Lower lobe of right lung (tissue), 2 donors: ENCODE measurements at places on chromosomes 16 and 17.

- DNase-seq = no peak
Measured at GRCh38 chr16:67101311-67102082, 8.2 kb upstream of the PHAF1 start.

DNA sequence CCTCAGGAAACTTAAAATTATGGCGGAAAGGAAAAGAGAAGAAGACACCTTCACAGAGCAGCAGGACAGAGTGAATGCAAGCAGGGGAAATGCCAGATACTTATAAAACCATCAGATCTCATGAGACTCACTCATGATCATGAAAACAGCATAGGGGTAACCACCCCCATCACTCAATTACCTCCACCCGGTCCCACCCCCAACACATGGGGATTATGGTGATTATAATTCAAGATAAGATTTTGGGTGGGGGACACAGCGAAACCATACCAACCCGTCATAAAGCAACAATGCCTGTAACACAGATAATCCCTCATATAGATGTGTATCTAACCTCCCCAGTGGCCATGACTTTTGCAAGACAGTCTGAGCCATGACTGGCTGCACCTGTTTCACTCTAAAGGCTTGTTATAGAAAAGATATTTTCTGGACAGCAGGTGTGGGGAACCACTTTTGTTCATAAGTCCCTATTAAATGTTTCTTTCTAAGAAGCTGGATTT, 7.0 kb upstream of the GSDMA start:
- DNase-seq = no peak

DNA sequence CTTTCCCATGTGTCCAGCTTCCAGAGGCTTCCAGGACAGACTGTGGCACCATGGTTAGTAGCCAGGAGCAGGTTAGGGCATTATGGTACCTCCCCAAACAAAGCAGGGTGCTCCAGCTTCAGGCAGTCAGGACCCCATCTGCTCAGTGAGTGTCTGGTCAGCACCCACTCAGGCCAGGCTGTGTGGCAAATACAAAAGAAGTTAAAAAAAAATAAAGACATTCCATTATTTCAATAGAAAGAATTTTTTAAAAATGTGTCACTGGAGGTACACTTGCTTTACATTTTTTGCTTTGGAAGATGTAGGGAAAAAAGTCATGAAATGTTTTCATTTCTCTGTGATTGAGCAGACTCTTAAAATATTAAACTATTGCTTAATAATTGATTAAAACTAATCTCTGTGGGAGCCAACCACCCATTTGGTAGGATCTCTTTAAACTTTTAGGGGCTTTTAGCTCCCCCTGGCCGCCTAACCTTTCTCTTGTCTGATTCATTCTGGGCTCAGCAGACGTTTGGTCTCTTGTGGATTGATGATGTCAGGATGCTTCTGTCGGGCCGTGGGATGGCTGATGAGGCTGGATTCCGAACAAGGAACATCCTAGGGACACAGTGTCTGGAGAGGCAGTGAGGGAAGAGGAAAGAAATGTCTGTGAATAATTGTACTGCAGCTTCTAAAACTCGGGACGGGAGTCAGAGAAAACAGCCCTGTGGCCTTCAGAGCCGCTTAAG, 28.4 kb upstream of the NPTX1 start:
- DNase-seq = no peak

DNA sequence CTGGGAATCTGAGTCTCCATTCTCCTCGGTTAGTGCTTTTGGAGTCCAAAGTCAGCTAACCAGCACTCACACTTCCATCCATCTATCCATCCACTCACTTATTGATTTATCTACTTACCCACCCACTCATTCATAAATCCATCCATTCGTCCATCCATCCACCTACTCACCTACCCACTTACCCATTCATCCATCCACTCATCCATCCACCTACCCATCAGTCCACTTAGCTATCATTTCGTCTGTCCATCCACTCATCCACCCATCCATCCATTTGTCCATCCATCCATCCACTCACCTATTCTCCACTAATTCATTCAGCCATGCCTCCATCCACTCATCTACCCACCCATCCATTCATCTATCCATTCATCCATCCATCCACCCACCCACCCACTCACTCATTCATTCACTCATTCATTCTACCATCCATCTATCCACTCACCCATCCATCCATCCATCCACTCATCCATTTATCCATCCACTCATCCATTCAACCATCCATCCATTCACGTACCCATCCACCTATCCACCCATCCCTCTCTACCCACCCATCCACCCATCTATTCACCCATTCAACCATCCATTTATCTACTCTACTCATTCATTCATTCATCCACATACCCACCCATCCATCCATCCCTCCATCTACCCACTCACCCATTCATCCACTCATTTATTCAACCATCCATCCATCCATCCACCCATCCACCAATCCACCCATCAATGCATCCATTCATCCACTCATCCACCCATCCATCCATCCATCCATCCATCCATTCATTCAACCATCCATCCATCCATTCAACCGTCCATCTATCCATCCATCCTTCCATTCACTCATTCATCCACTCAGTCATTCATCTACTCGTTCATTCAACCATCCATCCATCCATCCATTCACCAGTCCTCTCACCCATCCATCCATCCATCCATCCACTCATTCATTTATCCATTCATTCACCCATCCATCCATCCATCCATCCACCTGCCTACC, 26.1 kb downstream of the NLRC3 start:
- no peak for DNase-seq

- DNase-seq = no peak
Measured at GRCh38 chr17:83155128-83156121, 76.0 kb downstream of the METRNL start.

DNA sequence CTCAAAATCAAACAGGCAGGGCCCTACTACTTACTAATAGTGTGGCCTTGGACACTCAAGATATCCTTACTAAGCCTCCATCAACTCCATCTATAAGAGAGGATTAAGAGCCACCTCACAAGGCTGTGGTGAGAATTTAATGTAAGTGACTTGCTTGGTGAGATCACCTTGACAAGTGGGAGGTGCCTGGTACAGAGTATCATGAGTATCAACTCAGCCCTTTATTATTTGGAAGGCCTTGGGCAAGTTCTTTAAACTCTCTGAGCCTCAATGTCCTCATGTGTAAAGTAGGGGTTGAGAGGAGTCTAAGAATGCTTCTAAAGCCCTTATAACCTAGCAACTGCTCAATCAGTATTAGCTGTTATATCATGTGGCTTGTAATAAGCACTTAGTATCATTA, 15.0 kb downstream of the THUMPD1 start:
- DNase-seq = no peak

DNA sequence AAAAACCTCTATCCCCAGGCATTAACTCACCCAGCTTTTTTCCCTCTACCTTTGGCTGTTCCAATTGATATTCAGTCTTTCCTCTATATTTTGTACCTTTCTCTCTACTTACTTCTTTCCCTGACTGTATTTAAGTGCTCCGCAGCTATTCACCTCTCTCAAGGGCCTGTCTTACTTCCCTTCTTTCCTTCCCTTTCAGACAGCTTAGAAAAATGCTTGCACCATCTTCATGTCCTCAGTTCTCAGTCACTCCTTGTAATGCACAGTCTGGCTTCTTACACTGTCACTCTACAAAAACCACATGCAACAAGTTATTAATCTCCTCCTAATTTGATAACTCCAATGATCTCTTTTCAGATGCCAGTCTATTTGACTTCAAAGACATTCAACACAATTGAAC, 163.4 kb downstream of the PHKB start:
- DNase-seq = no peak

- DNase-seq = no peak
Measured at GRCh38 chr16:78608305-78608776, 508.9 kb downstream of the WWOX start.

GRCh38 chr16:17068524-17068923, 402.2 kb downstream of the XYLT1 start:
- DNase-seq = no peak

DNA sequence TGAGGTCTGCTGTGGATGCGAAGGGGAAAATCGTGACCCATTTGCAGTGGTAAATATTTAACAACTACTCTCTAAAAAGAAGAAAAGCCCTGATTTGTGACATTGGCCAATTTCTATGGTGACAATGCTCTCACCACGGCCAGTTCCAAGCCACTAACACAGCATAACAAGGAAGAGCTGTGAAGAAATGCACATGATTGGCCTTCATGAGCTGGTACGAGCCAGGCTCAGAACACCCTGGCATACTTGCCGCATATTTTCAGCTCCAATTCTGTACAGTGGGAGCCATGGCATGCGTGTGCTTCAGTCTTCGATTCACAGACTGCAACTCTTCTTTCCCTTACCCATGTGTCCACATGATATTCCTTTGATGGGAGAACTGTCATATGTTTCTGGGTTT, 363.9 kb upstream of the CDH5 start:
- no peak for DNase-seq

DNA sequence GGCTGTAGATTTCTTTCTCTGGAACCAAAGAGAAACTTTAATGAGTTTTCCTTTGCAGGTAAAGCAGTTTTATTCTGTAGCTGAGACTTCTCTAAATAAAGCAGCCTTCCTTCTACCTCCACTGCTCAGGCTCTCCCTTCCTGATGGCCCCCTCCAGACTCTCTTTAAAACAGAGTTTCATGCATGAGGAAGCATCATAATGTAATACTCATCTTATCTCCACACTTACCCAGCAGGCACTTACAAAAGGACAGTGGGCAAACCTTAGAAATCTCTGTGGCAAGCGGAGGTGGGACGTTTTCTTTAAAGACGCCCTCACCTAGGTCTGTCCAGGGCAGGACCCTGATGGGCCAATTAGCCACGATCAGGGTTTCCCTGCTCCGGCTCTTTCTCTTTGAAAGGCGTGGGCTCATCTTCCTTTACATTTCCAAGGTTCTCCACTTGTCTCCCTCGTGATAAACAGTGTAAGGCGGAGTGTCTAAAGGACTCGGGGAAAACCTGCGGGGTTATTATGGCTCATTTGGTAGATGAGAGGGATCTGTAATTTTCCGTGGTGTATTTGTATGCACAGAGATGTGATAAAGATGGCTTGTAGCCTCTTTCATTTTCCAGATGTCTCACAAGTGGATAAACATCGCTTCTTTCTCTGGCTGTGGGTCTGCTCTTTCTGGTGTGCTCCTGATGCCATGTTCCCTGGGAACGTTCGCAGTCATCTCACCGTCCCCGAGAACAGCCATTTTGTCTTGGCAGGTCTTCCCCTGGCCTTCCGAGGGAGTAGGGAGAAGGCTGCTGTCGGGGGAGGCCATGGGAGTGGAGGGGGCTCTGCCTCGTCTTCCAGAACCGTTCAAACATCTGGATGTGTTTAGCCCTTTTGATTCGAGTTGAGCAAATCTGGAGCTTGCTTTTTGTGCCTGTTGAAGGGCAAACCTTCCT, 239.0 kb downstream of the CCDC182 start:
- no peak for DNase-seq

GRCh38 chr16:1688807-1689560, 10.9 kb downstream of the JPT2 start:
- peak; percentile 71 for DNase-seq

DNA sequence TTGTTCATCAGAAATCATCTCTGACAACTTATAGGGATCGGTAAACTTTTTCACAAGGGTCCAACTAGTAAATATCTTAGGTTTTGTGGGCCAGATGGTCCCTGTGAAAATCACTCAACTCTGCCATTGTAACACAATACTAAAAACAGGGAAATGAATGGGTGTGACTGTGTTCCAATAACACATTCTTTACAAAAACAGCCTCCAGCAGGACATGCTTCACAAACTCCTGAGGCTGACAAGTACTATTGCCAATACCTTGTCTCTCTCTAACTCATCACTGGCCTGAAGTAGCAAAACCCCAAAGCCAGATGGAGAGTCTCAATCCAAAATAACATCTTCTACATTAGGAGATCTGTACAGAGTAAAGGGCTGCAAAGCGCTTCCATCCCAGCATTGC, 312.3 kb downstream of the TOX3 start:
- DNase-seq = no peak

- DNase-seq = no peak
Measured at GRCh38 chr16:11264155-11264832, 4.8 kb downstream of the TNP2 start.

DNA sequence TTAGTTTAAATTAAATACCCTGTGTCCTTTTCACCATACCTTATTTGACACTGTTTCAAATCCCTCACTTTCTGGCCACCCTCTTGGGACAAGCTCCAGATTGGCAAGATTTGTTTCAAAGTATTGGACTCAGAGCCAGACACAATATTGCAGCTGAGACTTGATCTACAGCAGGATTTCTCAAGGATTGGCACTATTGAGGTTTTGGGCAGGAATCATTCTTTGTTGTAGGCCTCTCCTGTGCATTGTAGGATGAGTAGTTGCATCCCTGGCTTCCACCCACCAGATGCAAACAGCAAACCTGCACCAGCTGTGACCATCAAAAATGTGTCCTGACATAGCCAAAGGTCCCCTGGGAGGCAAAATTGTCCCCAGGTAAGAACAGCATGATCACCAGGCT, 181.2 kb downstream of the CHD9NB start:
- no peak for DNase-seq

- DNase-seq = no peak
Measured at GRCh38 chr17:71168053-71168741, 952.6 kb upstream of the SOX9 start.

GRCh38 chr16:17947637-17948036, 388.9 kb downstream of the NPIPA8 start:
- no peak for DNase-seq

- DNase-seq = no peak
Measured at GRCh38 chr16:52963212-52963854, 89.4 kb downstream of the CHD9NB start.
